ENCODE measurements at places on chromosomes 3 and 15.

DNA sequence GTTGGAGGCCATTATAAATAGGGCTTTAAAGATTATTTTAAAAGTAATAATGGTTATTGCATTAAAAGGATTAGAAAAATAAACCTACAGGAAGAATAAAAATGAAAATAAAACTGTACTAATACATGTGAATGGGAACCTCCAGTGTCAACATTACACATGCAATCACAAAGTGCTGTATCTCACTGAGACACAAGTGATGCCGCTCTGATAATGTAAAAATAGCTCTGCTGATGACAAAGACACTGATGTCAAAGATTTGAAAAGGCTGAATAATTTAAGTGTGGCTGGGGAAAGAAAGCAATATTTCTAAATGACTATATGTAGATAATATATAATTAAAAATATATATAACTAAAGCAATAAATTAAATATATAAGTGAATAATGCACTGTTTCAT, 129.1 kb upstream of the RAP2B start:
- no peak for DNase-seq

DNA sequence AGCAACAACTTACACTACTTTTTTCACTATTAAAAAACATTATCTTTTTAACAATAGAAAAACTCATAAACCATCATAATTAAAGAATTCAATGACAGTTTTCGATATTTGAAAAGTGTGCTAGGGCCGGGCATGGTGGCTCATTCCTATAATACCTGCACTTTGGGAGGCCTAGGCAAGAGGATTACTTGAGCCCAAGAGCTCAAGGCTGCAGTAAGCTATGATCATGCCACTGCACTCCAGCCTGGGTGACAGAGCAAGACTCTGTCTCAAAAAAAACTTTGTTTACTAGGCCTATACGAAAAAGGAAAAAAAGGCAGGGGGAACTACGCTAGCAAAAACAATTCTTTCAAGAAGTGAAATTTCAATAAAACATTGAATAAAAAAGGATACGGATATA, 28.1 kb downstream of the AVEN start:
- DNase-seq = no peak

DNA sequence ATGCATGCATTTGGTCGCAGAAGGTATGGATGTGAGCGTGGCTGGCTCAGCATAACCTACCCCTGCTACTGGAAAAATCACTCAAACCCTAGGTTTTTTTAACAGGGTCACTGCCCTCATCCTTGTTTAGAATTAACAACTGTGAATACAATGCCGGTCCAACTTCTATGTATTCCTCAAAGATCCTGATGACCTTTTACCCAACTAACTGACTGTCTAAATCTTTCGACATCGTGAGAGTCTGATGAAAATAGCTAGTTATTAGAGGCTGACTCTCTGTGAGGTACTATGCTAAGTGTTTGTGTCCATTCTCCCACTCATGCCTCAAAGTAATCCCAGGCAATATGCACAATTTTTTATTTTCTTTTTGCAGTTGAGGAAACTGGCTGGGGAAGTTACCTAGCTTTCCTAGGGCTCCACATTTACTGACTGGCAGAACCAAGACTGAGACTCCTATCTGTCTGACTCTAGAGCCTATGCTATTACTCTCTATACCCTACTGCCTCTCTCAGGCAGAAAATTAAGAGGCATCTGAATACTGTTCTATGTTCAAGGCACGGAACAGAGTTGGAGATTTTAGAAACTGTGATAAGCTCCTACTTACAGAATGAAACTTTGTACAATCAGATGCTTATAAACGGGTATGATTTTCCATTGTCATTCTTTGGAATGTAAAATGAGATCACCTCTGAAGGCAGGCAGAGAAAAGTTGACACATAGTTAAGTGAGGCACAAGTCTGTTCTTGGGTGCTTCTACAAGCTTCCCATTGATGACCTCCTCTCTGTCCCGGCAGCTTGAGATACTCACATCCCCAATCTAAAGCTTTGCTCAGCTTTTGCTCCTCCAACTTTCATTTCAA, 56.4 kb downstream of the FILIP1L start:
- DNase-seq = no peak

DNA sequence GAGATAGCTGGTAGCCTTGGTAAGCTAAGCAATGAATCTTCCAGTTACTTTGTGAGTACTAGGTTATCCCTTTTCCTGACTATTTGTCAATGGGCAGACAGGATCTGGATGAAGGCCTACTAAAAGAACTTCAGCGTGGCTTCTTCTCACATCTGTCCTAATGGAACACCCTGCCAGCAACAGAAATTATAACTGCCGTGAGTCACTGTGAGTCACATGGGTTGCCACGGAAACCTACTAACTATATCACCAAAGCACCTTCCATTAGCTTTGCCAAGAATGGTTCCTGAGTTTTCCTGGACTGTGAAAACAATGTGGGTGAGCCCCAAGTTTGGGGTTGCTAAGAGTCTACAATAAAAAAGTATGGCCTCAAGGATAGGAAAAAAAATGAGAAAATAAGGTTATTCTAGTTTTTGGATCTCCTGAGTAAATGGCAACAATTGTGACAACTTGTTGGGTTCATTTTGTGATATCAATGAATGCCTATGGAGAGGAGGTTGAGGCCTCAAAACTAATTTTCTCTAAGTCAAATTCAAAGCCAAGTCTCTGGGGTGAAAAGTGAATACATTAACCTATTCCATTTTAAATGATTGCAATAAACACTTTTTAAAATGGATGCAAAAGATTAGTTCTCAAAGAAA, 195.1 kb upstream of the ICE2 start:
- peak; percentile 54 for DNase-seq

DNA sequence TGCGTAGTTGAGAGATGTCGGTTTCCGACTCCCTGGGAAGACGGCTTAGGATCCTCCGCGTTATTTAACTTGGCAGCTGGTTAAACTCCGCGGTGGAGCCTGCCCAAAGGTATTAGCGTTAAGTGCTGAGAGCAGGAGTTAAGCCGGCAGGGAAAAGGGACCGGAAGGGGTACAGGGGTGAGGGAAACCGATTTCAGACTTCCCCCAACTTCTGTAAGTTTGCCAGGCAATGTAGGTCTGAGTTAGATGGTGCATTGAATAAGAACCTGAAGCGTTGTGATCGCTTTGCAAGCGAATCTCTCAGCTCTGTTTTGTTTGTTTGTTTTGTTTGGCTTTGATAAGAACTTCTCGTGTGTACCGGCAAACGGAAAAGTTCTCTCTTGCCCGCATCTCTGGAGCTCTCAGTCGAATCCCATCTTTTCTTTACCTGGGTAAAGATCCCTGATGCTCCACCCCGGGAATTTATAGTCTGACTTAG, 6.0 kb upstream of the FEZF2 start:
- DNase-seq = no peak

DNA sequence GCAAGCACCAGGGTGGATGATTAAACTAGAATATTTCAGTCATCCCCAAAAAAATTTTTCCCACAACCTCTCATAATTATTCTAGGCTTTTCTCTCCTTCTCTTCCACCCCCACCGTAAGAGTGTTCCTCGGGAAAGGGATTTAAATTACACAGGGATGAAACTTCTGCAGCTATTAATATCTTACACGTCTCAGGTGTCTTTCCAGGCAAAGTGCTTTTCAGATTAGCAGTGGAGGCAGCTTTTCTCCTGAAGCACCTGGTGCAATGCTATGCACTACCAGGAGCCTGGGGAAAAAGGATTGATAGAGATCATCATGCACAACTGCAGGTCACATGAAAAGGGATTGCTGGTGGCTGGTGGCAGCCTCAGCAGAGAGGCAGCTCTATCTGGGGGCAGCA, 250.4 kb downstream of the NTRK3 start:
- no peak for DNase-seq

- DNase-seq = no peak
Observed at GRCh38 chr15:90367576-90367975, 15.5 kb downstream of the ZNF774 start.

GRCh38 chr3:31728403-31728802, 195.7 kb downstream of the STT3B start:
- DNase-seq = no peak

DNA sequence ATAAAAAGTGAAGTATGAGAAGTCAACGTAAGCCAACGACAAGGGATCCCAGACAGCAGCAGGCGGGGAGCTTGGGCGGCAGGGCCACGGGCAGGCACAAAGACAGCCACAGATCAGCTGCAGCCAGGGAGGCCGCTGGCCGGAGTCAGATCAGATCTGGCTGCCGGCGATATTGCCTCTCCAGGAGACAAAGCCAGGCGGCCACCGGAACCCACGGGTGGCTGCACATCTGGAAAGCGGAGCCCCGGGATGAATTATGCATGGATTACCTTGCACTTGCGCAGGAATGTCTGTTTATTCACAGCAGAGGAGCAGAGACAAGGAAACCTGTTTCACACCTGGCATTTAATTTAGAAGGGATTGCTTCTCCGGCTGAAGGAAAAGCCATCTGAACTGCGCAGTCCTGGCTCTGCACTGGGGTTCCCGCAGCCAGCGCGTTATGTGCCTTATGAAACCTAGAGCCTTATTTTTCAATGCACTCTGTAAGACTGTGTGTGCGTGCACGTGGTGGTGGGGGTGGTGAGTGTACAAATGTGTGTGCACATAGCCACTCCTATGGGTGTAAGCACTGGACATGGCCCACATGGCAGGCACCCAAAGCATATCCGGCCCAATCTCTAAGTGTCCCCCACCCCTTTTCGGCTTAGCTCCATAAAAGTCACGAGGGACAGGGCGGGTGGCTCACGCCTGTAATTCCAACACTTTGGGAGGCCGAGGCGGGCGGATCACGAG, 427.8 kb upstream of the MCTP2 start:
- no peak for DNase-seq

DNA sequence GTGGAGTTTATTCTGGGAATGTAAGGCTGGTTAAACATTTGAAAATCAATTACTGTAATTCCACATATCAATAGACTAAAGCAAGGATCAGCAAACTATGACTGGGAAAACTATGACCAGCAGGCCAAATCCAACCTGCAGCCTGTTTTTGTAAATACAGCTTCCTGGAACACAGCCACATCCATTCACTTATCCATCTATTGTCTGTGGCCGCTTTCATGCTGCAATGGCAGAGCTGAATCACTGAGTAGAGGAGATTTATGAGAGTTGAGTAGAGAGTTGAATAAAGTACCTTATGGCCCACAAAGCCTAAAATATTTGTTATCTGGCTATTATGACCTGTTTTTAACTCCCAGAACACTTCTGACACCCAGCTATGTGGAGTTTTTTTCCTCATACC, 12.2 kb downstream of the MYLK start:
- no peak for DNase-seq

DNA sequence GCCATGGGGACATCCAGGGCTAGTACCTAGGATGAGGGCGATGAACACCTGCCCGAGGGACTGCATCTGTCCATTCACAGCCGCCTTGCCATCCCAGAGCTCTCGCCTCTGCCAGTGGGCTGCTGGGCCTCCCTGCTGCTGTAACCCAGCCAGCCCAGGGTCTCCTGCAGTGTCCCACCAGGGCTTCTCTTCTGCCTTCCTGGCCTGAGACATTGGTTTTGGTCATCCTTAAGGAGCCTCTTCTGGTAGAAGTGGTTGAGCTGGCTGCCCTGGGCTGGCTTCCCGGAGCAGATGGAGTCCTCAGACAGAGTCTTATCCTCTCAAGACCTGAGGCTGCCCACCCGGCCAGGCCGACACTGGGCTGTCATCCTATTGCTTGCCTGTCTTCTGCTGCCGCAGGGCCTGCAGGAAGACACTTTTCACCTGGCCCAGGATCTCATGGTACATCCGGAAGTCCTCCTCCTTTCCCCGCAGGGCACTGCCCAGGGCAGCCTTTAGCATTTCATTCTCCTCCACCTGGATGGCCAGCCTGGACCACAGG, 6.1 kb upstream of the HHATL start:
- no peak for DNase-seq

DNA sequence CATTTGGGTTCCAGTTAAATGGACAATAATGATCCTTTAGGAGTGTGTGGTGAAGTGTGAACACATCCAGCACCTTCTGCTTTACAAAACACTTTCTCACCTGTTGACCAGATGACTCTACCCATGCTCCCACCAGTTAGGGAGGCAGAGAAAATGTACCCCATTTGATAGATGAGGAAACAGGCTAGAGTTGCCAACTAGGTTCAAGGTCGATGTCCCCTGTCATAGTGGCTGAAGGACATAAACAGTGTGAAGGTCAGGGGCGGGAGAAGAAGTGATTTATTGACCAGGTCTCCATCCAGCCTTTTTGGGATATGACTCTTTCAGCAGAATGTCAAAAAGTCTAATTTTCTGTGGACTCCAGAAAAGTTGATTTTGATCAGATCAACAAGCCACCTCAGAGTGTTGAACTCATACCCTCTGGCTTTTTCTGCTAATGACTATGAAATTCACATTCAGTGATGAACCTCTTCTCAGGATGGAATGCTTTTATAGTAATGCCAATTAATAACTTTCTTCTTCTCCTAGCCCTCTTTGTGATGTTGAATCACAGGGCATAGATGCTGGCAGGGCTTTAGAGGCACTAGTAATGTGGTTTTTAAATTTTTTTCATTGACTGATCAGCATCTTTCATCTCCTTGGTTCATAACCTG, 57.5 kb downstream of the CPN2 start:
- no peak for DNase-seq

DNA sequence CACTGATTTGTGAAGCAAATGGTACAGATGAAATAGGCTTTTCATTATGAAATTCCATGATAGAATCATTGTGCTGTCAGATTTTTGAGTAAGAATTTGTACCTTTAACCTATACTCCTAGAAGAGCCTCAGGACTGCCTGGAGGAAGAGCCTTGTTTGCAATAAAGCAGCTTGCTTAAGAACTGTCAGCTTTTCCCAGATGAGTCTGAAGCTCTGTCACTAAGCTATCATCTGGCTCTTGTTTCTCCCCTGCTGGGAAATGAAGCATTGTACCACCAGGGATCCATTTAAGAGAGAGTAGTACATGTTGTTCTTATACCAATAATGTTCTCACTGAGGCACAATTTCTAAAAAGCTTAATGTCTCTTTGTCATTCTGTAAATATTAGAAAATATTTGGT, 85.1 kb upstream of the FLNB start:
- DNase-seq = no peak

- peak; percentile 53 for DNase-seq
Observed at GRCh38 chr3:11290743-11291680, 18.8 kb downstream of the ATG7 start.

- no peak for DNase-seq
Observed at GRCh38 chr3:73680391-73681095, 55.8 kb upstream of the PDZRN3 start.

- no peak for DNase-seq
Observed at GRCh38 chr3:119340014-119340413, 45.8 kb downstream of the ARHGAP31 start.

DNA sequence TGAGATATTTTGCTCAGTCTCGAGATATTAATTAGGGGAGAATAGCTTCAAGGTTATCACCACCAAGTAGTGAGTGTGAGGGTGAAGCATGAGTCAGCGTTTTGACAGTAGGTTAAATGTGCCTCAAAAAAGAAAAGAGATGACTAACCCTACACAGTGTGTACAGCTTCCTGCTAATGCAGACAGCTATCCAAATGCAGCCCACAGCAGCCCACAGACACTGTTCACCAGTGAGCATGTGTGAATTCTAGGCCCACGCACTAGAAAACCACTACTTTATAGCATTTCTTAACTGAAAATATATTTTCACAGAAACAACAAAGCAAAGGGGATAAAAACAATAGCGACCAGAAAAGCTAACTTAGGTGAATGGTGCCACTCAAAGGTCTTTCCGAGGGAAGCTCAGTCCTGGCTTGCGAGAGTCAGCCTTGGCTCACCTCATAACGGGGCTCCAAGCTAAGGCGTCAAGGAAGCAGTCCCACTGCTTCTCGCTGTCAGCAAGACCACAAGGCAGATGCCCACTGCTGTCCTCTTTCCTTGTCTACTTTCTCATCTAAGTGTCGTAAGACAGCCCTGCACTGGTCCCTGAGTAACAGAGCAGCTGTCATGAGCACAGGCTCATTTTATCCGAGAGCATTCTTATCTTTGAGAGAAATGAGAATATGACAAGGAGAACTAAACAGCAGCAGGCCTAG, 47.6 kb downstream of the TXNRD3 start:
- no peak for DNase-seq

Measured in CD4-positive, alpha-beta T cell treated with Interleukin-6 for 4 hours (primary cell).